ENCODE measurements at places on chromosomes 7 and 10.
A peak's percentile ranks its signal among the peaks of the same experiment; 100 is the strongest.

DNA sequence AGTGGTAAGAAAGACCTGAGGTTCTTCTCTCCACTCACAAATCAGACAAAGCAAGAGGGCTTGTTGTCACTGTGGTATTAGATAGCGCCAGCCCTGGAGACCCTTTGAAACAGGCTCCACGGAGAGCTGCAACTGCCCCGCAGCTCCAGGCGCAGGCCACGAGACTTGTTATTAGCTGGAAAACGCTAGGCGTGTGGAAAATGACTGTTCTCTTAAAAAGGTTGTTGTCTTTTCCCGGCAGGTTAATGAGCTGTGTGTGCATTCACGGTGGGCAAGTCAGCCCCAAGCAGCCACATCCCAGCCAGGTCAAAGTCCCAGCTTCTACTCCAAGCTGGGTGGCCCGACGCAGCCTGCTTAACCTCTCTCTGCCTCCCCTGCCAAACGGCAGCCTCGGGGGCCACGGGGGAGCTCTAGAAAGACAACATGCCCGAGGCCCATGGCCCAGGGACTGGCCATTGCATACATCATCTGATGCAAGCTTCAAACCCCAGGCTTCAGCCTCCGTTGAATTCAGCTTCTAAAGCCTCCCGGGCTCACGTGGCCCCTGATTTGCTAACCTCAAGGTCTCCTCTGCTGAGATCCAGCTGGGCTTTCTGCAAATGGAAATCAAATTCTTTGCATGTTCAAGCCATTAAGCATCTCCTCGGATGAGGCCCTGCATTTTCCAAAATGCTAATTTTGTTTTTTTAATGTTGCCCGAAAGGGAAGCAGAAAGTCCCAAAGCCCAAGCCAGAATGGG lies 61.3 kb upstream of the DNAAF5 start:
- no peak for DNase-seq

GRCh38 chr10:15789793-15790525 lies 70.2 kb upstream of the ITGA8 start:
- DNase-seq, result no peak

GRCh38 chr10:91901784-91902677 lies 7.3 kb downstream of the FGFBP3 start:
- DNase-seq, result peak; percentile 35

- DNase-seq, result no peak
Measured at GRCh38 chr7:1468643-1469298, 9.5 kb upstream of the MICALL2 start.

GRCh38 chr7:102916881-102917280 lies 4.1 kb downstream of the LRRC17 start:
- DNase-seq, result no peak

DNA sequence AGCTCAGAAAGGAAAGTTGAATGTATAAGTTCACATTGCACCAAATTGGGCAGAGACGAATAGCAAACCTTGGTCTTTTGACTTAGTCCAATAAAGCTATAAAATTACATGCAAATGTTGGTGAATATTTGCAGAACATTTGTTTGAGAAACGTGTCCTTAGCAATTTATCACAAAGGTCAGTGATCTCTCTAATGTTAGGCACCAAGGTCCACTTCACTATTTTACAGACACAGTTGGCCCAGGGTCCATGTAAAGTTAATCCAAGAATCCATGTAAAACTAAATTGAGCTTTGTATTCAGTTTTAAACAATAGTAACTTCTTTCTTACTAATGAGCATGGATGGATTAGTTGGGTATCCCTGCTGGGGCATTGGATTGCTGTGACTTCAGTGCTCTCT lies 617.7 kb downstream of the NRG3 start:
- no peak for DNase-seq

DNA sequence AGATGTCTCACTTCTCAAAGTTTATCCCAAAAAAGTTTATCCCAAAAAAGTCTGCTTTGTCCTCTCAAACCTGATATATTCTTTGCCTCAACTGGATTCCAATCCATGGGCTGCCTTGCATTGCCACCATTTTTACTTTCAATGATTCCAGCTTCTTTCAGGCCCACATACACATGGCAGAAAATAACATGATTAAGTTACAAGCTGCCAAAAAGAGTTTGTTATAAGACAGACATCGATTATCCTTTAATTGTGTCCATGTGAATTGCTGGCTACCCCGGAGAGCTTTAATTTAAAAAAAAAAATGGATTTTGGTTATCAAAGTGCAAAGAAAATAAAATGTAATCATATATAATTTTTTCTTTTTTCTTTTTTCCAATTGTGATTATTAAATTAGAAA lies 819.6 kb upstream of the SORCS1 start:
- DNase-seq, result no peak

GRCh38 chr10:33921970-33922605 lies 587.6 kb upstream of the NRP1 start:
- DNase-seq, result no peak

DNA sequence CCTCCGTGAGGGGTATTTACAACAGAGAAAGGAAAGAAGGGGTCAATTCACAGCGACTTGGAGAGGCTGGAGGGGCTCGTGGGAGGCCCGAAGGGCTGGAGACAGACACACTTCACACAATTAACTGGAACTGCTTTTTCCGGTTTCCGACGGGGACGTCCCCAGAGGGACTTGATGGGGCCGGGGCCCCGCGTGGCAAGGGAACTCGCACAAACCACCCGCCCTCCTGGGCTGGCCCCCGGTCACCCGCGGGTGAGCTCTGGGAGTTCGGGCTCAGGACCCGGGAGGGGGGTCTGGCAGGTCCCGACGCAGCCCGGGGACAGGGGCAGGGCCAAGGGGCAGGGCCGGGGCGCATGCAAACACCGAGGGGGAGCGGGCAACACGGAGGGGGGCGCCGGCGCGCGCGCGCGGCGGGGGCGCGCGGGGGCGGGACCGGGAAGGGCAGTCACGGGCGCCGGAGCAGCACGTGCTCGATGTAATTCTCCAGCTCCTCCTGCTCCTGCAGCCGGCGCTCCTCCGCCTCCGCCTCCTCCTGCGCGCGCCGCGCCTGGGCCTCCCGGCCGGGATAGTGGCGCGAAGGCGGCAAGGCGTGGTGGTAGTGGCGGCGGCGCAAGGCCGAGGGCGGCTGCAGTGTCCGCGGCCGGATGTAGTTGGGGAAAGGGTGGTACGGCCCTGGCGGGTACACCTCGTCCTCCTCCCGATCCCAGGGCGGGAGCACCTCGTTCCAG lies 2.7 kb downstream of the VGF start:
- DNase-seq, result no peak

DNA sequence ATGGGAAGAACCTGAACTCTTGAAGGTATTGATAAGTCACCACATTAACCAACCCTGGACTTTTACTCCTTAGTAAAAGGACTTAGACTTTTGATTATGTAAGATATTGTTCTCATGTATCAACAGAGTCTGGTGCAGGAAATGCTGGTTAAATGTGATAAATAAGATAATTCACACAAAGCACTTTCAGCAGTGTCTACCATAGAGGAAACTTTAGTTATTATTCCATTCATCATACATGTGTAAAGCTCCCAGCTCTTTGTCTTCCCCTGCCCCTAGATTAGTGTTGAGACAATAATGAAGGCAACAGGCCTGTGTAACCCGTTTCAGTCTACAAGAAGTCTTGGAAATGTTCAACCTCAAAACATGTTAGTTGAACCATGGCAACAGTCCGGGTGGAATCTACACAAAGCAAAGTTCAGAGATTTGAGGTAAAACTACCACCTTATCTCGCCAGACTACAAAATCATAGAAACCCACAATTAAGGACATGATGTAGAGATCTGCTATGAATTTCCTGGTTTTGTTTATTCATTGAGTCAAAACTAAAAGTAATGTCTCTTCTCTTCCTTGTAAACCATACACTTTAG lies 109.9 kb upstream of the ADO start:
- no peak for DNase-seq
